ENCODE measurements at places on chromosomes 1 and 21.

- DNase-seq, result no peak
Observed at GRCh38 chr21:28215214-28215954, 777.3 kb downstream of the LTN1 start.

- no peak for DNase-seq
Observed at GRCh38 chr1:181155339-181155738, 66.8 kb downstream of the IER5 start.

GRCh38 chr1:24932284-24932683 lies 2.2 kb upstream of the RUNX3 start:
- DNase-seq, result peak; percentile 26

DNA sequence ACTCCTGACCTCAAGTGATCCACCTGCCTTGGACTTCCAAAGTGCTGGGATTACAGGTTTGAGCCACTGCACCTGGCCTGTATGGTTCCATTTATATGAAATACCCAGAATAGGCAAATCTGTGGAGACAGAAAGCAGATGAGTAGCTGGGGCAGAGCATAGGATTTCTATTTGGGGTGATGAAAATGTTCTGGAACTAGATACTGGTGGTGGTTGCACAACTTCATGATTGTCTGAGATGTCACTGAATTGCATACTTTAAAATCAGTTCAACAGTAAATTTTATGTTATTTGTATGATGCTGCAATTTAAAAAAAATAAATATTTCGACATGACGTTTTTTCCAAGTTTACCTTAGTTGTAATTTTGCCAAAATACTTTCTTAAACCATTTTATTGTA lies 23.9 kb downstream of the ITSN1 start:
- DNase-seq, result no peak

- DNase-seq, result no peak
Observed at GRCh38 chr1:153342178-153342577, 6.5 kb downstream of the PGLYRP4 start.

DNA sequence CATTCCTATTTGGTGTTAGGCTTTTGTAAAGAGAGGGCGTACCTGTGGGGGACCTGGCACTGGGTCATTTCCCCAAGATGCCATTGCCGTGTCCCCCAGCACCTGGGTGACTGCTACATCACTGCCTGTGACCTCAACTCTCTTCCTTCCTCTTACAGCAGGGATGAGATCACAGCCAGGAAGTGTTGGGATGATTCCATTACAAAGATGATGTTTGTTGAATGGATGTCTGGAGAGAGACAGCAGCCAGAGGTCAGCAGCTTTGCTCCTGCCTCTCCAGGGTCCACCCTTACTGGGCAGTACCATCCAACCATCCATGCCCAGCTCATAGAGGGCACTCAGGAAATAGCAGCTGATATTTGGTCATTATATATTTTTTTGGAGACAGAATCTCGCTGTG lies 35.1 kb downstream of the TMEM51 start:
- no peak for DNase-seq

GRCh38 chr1:186046437-186047211 lies 312.4 kb downstream of the HMCN1 start:
- DNase-seq, result no peak

DNA sequence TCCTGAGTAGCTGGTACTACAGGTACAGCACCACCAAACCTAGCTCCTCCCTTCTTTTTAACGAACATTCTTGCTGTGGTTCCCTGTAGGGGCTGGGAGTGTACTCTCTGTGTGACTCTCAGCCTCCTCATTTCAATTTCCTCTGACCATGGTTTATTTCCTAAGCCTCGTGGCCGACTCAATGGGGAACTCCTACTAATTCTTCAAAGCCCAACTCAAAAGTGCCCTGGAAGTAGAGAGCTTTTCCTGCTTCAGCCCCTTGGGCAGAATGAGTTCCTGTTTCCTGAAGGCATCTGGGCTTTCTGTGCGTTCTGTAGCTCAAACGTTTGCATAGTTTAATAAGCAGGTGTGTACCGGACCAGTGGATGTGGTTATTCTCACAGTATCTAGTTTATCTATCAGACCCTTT lies 70.9 kb upstream of the ACOT11 start:
- no peak for DNase-seq

- DNase-seq, result no peak
Observed at GRCh38 chr1:48371598-48371997, 100.4 kb downstream of the SPATA6 start.

- DNase-seq, result no peak
Observed at GRCh38 chr1:204578867-204579664, 62.9 kb downstream of the MDM4 start.

DNA sequence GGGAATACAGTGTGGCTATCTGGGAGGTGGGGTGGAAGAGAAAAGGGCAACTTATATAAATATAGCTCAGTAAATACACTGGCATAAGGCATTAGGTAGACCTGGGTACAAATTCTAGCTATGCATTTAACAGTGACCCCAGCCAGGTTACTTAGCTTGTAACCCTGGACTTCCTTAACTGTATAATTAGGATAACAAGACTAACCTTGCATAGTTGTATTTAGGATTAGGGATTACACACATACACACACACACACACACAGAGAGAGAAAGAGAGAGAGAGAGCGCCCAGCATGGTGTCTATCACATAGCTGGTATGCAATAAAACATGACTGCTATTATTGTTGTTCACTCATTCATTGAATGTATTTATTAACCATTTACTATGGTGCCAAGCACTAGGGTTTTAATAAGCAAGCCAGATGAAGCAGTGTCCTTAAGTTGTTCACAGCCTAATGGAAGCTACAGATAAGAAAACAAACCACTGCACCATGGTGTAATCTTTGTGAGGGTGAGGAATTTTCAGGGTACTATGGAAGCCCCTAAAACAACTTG lies 251.4 kb downstream of the ZNF648 start:
- no peak for DNase-seq

DNA sequence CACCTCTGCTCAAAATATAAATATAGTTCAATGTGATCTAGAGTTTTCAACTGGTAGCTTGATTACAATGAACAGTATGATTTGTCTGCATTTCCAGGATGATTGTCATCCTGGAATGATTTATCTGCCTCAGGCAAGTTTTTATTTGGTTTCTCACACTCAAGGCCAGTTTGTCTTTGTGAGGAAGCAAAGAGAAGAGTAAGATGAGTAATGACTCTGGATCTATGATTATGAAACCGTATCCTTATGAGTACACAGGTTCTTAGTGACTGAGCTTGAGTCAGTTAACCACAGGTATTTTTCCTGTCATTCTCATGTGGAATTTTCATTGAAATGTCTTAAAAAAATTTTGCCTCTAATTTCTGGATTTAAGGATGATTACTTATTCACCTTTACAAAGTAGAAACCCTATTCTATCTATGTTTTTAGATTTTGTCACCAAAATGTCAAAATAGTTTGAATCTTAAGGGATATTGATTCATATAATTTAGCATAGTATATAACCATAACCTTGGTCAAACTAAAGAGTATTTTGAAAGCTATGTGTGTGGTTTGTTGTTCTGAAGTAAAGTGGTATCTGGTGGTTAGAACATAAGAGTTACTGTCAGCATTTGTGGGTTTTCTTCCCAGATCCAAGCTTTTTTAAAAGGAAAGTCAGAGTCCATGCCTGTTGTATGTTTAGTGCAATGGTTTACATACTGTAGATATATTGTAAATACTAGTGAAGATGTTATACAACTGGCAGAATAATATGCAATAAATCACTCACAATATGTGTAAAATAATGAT lies 145.0 kb downstream of the RASAL2 start:
- no peak for DNase-seq

- no peak for DNase-seq
Observed at GRCh38 chr1:41355761-41356160, 5.5 kb upstream of the FOXO6 start.

Data from midbrain (tissue), 1 donor.